ELR (cell line): ENCODE measurements at places on chromosomes 6 and 20.

DNA sequence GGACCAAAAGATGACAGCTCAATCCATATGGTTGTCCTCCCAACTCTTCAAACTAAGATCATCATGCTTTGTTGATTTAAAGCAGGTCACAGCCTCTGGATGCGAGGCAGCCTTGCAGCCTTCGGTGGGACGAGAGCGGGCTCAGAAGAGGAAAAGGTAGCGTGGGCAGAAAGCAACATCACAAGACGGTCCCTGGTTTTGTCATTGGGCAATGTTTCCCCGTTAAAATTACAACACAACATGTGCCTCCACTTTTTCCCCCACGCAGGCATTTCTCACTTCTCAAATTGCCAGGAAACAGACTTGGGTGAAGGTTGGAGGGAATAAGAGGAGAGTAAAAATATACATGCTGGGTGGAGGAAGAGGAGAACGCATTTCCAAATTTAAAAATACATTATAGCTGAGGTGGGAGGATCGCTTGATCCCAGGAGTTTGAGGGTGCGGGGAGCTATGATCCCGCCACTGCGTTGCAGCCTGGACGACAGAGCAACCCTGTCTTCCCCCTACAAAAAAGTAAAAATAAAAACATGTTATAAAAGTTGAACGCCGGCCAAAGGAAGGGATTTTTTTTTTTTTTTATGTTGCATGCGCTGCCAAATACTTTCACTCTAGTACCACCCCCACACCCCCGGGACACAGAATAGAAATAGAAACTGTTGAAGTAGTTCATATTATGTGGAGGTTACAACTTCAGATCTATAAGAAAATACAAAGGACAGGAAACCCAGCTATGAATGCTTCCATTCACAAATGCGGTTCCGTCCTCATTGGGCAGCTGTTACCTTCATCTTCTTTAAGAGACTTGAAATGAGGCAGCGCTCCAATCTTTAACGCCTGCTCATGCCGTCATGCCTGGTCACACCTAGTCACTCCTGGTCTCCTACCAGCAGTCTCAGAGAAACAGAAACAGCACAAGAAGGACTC lies 13.9 kb upstream of the NAA20 start:
- no peak for DNase-seq

- no peak for DNase-seq
These were observed 679.7 kb upstream of the ID4 start for GRCh38 chr6:19157486-19157885.

DNA sequence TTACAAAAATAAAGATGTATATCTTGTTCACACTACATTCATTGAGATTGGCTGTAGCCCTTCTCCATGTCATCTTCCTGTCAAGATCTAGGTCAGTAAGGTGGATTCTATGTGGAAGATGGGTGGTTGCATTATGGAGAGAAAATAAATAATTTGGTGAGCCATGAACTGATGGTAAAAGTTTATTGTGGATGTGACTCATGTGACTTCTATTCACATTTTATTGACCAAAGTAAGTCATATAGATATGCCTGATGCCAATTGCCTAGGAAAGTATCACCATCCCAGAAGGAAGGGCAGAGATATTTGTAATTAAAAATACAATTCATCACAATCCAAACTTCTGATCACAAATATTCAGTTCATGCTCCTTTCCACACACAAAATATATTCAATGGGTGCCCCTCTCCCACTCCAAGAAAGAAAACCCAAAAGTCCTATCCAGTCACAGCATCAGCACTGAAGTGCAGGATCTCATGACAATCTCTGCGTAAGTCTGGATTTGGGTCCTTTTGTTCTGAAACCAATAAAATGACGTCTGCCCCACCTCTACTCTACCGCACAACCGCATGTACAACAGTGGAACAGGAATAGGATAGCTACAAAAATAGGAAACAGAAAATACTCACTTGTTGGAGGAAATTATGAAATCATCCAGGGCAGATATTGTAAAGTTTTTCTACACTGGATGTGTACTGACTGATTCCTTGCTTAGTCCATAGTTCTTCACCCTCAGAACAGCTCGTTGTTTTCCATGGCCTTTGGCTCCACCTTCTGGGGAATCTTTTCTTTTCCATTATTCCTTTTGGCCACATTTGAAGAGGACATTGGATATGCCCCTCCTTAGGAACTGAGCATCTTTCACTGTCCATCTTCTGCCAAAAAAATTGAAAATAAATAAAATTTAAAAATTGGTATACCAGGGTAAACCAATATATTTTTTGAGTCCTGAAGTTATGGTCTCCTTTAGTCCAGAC lies 16.1 kb upstream of the SLC17A3 start:
- peak; percentile 56 for DNase-seq

- peak; percentile 97 for DNase-seq
These were observed 17.5 kb upstream of the SYNCRIP start for GRCh38 chr6:85660181-85660611.

GRCh38 chr6:116847227-116847626 lies 18.3 kb upstream of the GPRC6A start:
- DNase-seq = peak; percentile 65

DNA sequence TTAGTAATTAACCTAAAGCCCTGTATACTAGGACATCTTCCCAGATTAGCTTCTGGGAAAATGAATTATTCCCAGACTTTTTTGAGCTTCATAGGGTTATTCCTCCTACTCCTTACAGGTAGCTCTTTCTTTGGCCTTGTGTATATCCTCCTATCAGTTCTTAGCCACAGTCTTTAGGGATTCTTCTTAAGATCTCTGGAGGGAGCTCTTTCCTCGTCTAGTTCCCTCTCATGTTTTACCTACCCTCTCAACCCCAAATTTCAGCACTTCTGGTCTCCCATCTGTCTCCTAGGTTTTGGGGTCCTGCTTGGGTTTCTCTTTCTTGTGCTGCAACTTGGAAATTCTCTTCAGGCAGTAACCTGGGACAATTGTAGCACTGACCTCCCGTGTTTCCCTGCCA lies 46.4 kb upstream of the SLC35B3 start:
- DNase-seq = peak; percentile 43

GRCh38 chr6:137217801-137218472 lies 1.2 kb downstream of the IFNGR1 start:
- peak; percentile 32 for DNase-seq

GRCh38 chr6:156024339-156024738 lies 568.7 kb upstream of the NOX3 start:
- no peak for DNase-seq

DNA sequence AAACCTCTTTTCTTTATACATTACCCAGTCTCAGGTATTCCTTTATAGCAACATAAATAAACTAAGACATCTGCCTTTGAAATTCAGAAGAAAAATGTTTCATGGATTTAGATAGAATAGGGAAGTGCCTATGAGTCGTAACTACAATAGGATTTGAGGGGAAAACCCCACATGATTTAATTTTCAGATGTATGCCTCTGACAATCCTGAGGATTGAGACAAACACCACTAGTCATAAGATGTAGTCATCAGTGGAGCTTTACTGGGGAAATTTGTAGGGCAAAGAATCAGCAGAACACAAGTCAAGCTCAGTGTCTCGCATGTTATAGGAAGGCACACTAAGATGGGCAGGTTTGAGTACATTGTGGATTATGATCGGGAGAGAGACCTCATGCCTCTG lies 566.4 kb downstream of the BMP2 start:
- DNase-seq = peak; percentile 3

DNA sequence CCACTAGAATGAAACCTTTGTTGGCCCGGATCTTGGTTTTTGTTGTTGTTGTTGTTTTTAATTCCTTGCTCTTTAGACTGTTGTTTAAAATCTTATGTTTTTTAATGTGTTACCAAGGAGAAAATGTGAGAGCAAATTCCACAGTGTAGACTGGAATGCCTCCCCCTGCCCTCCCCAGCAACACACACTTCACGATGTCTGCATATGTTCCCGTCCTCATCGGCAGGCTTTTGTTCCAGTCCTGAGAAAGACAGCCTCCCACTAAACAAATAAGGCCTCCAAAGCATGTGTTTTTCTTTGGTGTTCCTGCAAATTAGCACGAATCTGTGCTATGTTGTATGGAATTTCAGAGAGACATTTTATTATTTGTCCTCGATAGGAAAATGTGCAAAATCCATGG lies 263.3 kb upstream of the QKI start:
- DNase-seq = no peak

DNA sequence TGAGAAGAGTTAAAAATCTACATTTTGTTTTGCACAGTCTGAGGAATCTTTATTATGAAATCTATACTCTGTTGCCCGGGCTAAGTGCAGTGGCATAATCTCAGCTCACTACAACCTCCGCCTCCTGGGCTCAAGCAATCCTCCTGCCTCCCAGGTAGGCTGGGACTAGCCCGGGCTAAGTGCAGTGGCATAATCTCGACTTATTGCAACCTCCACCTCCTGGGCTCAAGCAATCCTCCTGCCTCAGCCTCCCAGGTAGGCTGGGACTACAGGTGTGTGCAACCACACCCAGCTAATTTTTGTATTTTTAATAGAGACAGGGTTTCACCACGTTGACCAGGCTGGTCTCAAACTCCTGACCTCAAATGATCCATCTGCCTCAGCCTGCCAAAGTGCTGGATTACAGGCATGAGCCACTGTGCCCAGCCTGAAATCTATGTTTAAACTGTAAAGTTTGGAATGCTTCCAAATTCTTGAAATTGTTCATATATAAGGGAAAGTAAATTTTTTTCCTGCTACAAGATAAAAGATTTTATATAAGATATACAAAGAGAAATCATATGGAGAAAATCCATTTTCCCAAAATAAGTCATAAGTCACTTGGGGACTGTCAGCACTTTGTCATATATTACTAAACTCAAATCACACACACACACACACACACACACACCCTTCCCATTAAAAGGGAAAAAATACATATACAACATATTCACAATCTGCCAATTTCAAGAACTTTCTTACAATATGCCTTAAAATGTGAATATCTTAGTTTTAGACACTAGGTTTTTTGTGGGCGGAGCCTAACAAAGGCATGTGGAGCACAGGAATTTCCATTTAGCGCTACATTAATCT lies 19.4 kb downstream of the PTPRK start:
- DNase-seq = peak; percentile 23

DNA sequence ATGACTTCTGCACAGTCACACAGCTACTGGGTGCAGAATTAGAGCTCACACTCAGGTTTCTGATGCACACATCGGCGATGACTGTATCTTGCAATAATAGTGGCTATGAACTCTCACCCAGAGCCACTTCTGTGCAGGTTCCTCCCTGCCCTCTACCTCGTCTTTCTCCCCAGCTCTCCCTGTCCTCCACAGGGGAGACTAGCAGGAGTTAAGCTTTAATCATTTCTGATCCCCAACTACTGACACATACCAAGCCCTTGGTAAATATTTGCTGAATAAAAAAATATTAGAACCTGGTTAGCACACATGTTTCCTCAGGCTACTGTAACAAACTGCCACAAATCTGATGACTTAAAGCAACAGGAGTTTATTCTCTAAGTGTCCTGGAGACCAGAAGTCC lies 222.7 kb upstream of the FOXA2 start:
- no peak for DNase-seq

DNA sequence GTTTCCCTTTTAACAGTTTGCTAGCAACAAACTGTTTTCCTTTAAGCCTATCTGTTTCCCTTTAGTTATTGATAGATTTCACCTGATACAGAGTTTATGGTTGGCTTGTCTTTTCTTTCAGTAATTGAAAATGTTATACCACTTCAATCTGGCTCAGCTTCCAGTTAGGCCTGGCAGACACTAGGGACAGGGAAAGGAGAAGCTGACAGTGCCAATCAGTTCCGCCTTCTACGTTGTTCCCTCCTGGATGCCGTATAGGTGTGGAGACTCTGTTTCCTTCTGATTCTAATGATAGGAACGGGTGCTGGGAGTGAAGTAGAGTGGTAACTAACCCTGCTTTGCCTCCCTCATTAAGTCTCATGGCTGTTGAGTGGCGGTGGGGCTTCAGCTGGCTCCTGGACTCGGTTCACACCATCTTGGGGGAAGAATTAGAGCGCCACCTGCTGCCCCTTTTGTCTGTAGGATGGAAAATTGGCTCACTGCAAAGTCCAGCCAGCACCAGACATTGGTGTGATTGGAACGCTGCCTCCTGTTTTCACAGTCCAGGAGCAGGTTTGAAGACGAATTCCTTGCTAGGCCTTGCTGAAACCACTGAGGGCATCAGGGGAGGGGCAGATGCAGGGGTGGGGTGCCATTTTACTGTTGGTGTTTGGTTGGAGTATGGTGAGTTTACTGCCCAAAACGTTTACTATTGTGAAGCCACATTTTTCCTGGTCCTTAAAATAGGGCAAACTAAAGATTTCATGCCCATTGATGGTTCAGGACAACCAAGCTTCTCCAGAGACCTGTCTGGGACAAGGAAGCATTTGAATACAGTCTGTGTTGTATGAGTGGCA lies 1729.5 kb downstream of the GRIK2 start:
- DNase-seq = peak; percentile 67

- no peak for DNase-seq
These were observed 336 bp upstream of the SMPDL3A start for GRCh38 chr6:122788663-122789181.

GRCh38 chr20:32057656-32058184 lies 5.7 kb downstream of the HCK start:
- no peak for DNase-seq

DNA sequence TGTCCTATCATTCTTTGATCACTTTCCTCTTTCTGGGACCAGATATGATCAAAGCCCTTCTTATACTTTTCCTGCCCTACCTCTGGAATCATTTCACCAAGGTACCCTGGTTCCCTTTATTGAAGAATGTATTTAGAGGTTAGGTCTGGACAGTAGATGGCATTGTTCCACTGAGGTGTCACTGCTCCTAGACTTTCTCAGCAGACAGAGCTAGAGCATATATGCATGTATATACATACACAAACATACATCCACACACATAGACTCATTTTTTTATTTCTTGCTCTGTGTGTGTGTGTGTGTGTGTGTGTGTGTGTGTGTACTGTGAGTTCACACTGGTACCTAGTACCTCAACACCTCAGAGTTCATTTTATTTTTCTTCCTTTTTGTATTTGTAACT lies 40.9 kb downstream of the PTPRA start:
- peak; percentile 7 for DNase-seq

DNA sequence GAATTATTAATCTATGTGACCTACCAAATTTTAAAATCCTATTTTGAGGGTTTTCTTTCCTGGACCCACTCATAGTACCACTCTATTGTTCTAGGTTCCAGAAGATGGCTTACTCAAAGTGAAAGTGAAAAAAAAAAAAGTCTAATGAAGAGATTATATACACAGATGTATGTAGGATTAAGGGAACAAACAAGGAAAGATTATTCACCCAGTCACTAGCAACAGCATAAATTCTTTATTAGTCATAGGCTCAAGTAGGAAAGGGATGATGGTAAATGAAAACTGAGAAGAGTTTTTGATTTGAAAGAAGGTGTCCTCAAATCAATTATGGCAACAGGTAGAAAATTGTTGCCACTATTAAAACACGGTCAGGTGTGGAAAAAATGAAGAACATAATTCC lies 923.7 kb downstream of the TBC1D32 start:
- no peak for DNase-seq

- no peak for DNase-seq
These were observed 220.5 kb downstream of the SYNE1 start for GRCh38 chr6:152416652-152417051.

- no peak for DNase-seq
These were observed 14.2 kb downstream of the GFRA4 start for GRCh38 chr20:3648951-3649350.
